ENCODE measurements at places on chromosomes 6 and 20.
A peak's percentile ranks its signal among the peaks of the same experiment; 100 is the strongest.

- DNase-seq, result no peak
These were observed 28.1 kb upstream of the EEF1E1 start for GRCh38 chr6:8130399-8130798.

DNA sequence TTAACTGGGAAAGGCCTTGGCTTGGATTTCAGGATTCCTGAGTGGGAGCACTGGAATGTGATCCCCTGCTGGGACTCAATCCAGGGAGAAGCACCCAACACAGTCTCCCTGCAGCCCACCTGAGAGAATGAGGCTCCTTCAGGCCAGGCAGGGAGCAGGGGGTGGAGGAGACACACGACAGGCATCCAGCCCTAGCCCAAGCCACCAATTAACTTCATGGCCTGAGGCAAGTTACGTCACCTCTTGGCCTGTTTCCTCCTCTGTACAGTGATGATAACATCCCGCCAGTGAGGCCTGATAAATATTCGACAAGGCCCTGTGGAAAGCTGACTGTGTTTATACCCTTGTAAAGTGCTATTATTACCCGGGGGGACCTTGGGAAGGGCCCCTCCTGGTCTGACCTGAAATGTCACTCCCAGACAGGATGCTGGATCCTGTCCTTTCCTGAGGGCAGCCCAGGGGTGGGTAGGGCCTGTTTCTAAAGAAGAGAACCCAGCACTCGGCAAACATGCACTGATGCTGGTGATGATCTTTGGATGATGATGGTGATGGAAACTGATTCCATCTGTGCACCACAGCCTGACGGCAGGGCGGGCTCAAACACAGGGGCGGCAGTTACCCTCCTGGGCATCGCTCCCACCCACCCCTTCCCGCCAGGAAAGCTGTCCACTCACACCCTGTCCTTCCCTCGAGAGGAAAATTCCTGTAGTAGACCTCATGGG, 12.4 kb downstream of the FRS3 start:
- DNase-seq, result no peak

- DNase-seq, result peak; percentile 66
These were observed 116.6 kb downstream of the MRPL14 start for GRCh38 chr6:44010411-44011349.

DNA sequence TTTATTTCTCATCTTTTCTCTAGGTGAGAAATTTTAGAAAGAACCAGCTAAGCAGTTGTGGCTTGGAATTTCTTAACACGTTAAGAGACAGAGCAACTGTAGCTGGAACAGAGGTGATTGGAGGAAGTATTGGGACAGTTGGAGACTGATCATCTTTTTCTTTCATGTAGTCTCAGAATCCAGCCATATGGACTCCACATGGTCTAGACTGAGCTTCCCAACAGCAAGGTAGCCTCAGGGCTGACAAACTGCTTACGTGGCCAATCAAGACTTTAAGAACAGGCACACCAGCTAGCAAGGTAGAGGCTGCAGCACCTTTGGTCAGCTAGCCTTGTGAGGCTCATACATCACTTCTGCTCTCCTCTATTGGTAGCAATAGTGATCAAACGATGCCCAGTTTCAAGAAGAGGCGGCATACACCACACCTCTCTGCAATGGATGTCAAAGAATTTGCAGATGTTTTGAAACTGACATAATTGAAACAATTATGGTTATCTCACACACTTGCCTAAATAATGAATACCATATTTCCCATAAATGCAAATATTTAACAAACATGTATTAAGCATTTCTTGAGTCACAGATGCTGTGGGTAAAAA, 590.5 kb upstream of the SLC35B3 start:
- no peak for DNase-seq

DNA sequence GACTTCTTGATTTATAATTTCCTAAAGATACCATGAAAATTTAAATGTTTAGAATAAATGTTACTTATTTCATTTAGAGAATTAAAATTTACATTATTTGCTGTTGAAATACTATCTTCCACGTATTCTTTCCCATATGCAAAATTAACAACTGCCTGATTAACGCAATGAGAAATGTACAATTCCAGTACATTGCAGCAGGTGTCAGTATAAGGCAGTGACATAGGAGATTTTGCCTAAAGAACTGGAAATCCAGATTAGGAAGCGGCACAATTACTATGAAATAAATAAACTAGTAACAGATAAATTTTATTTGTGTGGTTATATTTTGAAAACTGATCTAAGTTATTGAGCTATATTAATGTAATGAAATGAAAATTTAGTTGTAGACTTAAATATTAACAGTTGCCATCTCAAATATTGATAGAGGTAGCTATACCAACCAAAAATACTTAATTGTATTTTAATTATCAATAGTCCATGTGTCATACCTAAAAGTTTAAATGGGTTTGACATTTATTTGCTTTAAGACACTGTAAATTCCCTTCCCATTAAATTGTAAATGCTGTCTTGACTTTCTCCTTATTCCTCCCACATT, 300.2 kb downstream of the UTRN start:
- DNase-seq, result peak; percentile 61

DNA sequence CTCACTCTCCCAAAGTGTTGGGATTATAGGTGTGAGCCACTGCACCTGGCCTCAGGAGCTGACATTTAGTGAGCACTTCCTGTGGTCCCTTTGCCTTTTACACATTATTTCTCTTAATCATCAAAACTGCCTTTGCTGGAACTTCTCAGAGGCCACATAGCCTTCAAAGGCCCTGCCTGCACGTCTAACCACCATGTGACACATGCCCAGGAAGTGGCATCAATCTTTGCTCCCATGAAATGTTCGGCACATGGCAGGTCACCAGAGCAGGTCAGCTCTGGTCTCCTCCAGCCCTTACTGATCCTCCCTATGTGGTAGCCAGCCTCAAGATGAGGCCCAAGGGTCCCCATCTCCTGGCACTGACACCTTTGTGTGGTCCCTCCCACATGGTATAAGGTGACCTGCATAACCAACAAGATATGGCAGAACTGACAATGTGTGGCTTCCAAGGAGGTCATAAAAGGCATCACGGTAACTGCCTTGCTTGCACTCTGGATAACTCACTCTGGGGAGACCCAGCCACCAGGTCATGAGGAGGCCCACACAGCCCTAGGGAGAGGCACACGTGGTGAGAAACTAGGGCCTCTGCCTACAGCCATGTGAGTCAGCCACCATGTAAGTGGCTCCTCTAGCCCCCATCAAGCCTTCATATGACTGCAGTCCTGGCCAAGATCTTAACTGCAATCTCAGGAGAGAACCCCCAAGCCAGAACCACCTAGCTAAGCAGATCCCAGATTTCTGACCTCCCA, 28.8 kb upstream of the HMGA1 start:
- DNase-seq, result no peak
